Upper lobe of left lung (tissue), 6 donors: ENCODE measurements at places on chromosomes 11 and 22. TPM values are rescaled to one million over a fixed set of nuclear protein-coding genes. Genes with fewer than 3 reads are reported as not detected.

The DRG1 gene
- total RNA-seq: 35.3 TPM

The LSP1 gene
- total RNA-seq: 29.3 TPM

The DDI1 gene
- not detected for total RNA-seq

The LYVE1 gene
- total RNA-seq: 17.4 TPM

The PHETA2 gene
- 15.4 TPM for total RNA-seq

The ARVCF gene
- 25.4 TPM for total RNA-seq

The GAB2 gene
- total RNA-seq: 40.9 TPM

The OSBPL5 gene
- 35.9 TPM for total RNA-seq

The OTOG gene
- not detected for total RNA-seq

The OR51B5 gene
- total RNA-seq: not detected

The RANGAP1 gene
- 42.7 TPM for total RNA-seq

The CRYAB gene
- 33.7 TPM for total RNA-seq

The ZW10 gene
- 10.8 TPM for total RNA-seq

The OR4D5 gene
- total RNA-seq: not detected

The ABCG4 gene
- 0.78 TPM for total RNA-seq

The ANO5 gene
- 2.8 TPM for total RNA-seq

The CABP7 gene
- 0.15 TPM for total RNA-seq

- DNase-seq: no peak
Measured at GRCh38 chr22:42521228-42521546, 1.6 kb upstream of the RRP7A start.

- DNase-seq: no peak
Measured at GRCh38 chr11:15641271-15642045, 526.7 kb downstream of the INSC start.

GRCh38 chr11:62445314-62445740, 26.5 kb downstream of the SCGB1A1 start:
- no peak for DNase-seq

GRCh38 chr22:45180146-45180679, 16.5 kb downstream of the NUP50 start:
- no peak for DNase-seq

GRCh38 chr11:255176-255575, 18.4 kb downstream of the PSMD13 start:
- no peak for DNase-seq

DNA sequence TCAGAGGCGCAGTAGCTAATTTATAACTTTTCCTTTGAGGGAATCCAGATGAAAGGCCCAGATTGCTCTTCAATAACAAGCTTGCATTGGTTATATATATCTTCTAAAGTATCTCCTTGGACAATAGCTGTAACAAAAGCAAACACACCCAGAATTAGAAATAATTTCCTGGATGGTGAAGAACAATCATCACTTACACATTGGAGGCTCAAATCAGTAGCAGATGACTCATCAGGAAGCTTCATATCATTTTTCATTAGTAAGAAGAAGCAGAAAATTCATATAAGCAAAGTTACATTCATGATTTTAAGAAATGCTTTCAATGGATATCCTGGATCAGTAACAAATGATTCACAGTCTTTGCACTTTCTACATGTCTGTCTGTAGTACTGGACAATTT, 173.6 kb upstream of the CCDC90B start:
- DNase-seq: no peak

- DNase-seq: no peak
Measured at GRCh38 chr11:57001674-57002401, 13.1 kb downstream of the OR5AK2 start.

GRCh38 chr22:43133401-43133800, 9.8 kb downstream of the MCAT start:
- no peak for DNase-seq

- DNase-seq: no peak
Measured at GRCh38 chr11:123560006-123560405, 94.4 kb downstream of the SCN3B start.

DNA sequence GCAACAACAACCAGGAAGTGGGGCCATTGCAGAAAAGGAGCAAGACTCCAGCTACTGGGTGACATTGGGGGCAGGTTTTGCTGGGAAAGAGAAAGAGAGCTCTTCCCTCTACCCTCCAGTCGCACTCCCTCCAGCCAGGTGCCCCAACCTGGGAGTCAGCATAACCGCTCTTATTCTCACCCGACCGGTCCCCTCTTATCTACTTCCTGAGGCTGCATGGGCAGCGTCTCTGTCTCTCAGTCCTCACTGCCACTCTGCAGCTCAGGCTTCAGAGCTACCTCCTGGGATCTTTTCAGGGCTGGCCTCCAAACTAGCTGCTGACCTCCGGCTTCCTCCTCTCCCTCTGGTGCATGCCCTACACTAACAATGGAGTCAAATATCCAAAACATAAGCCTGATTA, 5.1 kb downstream of the ZNF70 start:
- no peak for DNase-seq

DNA sequence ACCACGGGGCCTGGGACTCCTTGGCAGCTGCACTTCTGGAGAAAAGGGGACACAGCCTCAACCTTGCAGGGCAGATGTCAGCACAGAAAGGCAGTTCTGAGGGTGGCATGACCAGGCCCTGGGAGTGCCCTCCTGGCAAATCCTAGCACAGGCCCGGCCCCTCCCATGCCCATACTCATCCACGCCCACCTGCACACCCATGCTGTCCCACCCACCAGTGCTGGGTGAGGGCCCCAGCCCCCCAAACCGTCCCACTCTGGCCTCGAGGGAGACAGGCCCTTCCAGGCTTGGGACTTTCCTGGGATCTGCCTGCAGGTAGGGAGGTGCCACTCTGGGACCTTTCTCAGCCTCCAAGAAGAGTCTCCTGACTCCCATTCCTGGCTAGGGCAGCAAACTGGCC, 10.1 kb downstream of the DUSP8 start:
- DNase-seq: peak; percentile 52

DNA sequence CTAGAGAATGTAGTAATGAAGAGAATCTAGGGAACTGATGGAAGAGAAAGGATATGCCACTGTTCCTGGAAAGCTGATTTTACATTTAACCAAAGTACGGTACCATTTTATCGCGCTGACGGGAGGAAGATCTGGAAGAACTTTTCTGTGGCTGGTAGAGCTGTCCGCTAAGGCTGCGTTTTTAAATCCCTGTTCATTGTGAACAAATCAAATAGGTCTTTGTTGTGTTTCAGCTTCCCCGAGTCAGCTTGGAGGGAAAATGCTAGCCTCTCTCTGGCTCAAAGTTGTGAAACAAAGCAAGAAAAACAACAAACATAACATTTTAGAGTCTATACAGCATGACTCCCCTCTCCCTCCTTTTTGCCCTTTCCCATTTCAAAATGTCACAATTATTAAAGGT, 34.4 kb downstream of the FBXO7 start:
- DNase-seq: no peak

DNA sequence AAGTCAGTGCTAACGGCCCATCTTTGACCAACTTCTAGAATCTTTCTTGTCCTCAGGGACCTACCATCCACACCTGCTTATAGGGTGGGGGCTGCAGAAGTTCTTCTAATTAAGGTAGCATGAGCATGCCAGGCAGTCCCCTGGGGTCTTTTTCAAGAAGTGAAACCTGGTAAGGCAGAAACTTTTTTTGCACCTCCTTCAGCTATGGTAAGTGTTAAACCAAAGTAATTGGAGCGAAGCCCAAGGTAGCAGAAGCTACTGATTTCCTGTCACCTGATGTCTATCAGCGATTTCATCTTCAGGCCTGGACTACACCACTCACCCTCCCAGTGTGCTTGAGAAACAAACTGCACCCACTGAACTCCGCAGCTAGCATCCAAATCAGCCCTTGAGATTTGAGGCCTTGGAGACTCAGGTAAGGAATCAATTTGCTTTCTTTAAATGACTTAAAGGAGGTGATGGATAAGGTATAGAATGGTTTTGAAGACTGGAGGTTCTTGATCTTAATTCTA, at the start of gene MS4A1:
MS4A1 (plus strand) TSS at position 317 of the 512 bp plus-strand sequence. CDS start 6,528 bp downstream, outside the sequence.
- no peak for DNase-seq

GRCh38 chr22:50571264-50572175, 6.7 kb downstream of the CPT1B start:
- no peak for DNase-seq

DNA sequence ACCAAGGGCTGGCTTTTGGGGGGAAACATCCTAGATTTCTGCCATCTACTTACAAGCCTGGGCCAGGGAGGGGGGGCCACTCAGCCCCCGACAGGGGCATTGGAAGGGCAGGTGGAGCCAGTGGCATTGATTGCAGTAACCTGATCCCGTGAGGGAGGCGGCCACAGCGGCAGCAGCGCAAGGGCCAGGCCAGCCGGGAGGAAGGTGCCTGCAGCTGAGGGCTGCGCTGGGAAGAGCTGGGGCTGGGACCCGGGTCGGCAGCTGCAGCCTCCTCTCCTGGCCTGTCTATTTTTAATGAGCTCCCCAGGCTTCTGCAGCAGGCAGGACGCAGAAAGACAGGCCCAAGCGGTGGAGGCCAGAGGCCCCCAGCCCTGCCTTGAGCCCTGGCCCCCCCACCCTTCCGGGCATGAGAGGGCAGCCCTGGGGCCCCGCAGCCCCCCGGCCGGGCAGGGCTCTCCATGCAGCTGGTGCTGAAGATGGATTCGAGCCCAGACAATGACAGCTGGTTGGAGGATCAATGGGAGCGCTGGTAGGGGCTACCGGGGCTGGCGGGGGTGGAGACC, 10.6 kb downstream of the FREY1 start:
- DNase-seq: no peak

GRCh38 chr11:2424811-2425495, 19.4 kb downstream of the TRPM5 start:
- DNase-seq: peak; percentile 76

DNA sequence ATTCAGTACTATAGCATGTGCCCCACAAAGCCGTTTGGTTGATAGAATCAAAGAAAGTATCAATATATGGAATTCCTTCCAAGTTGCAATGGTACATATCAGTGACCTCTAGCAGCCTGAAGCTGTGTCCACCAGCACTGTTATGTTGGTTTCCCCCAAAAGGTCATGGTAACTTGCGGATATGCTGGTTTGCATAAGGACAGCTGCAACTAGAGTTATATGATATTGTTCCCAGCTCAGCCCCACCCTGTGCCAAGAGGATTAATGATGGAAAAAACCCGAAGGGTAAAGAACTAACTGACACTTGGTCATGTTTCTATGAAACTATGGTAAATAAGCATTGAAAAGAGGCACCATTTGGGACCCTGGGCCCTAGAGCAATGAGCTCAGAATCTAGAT, 93.5 kb downstream of the PDHX start:
- DNase-seq: no peak

- no peak for DNase-seq
Measured at GRCh38 chr11:111582881-111583280, 19.4 kb upstream of the SIK2 start.

- peak; percentile 62 for DNase-seq
Measured at GRCh38 chr22:38754751-38755154, 1.0 kb downstream of the SUN2 start.

DNA sequence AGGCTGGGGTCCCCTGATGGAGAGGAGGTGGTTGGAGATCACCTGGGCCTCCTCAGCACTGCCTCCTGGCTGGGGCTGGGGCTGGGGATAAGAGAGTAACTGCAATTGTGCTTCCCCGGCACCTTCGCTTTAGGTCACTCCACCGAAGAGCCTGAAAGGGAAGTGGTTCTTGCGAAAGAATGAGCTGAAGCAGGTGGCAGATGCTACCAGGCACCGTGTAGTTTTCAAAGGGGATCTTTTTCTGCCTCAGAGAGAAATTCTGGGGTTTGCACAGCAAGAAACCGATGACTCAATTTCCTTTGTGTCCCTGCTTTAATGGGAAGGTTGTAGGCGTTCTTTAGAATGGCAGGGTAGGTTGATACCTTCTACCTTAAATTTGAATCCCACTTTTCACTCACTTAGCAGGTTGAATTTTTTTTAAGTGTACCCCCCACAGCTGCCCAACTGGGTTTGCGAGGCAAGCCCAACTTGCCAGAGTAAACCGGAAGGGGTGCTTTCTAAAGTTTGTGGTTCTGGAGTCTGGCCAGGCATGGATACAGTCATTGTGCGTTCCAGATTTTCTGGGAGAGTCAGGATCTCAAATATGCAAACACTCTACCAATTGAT, 5.3 kb downstream of the CD44 start:
- no peak for DNase-seq

GRCh38 chr11:93614173-93614722, 47.2 kb upstream of the CEP295 start:
- DNase-seq: no peak

- no peak for DNase-seq
Measured at GRCh38 chr22:19482297-19482696, 2.6 kb downstream of the CDC45 start.

GRCh38 chr11:126515501-126515900, 160.0 kb downstream of the ST3GAL4 start:
- DNase-seq: no peak

DNA sequence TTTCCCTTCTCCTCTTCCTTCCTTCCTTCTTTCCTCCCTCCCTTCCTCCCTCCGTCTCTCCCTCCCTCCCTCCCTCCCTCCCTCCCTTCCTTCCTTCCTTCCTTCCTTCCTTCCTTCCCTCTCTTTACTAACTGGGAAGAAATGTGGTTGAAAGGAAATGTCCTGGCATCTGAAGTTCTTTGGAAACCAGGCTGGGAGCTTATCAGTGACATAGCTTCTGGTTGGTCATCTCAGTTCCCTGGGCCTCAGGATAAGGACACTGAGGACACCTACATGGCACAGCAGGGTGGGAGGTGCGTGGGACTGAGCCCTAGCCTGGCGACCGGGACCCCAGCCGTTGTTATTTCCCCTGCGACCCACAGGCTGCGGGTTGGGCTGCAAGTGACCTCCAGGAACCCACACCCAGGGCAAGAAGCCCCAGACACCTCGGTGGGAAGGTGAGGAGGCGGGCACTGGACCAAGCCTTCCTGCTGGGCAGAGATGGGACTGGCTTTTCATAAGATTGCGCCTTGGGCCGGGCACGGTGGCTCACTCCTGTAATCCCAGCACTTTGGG, 1486.5 kb downstream of the TBC1D22A start:
- no peak for DNase-seq

DNA sequence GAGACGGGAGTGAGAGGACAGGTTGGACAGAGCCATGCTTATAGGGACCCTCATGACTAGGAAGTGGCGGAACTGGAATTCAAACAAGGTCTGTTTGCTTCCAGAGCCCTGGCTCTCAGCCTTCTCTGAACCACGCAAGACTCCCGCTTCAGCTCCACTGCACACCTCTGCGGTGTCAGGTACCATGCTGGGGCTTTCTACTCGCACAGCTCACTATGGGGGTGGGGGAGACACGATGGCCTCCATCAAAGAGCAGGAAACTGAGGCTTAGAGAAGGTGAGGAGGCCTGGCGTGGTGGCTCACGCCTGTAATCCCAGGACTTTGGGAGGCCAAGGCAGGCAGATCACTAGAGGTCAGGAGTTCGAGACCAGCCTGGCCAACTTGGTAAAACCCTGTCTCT, 14.2 kb downstream of the SUN2 start:
- DNase-seq: no peak

DNA sequence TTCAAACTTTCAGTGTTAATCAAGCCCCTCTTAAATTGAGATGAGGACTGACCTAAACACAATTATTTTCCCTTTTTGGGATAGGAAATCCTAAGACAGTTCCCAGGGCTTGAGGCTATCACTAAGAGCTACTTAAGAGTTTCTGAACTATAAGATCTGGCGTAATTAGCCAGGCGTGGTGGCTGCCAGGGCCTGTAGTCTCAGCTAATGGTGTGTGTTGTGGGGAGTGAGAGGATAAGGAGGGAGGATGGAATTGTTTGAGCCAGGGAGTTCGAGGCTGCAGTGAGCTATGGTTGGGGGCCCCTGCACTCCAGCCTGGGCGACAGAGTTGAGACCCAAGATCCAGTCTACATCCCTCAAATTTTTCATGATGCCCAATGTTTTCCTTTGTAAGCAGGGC, 23.5 kb upstream of the EXPH5 start:
- DNase-seq: no peak
